ENCODE measurements at places on chromosomes 11 and 22. TPM values are rescaled to one million over a fixed set of nuclear protein-coding genes. Genes with fewer than 3 reads are reported as not detected.

GRCh38 chr11:95911369-95911759 is 12.5 kb downstream of the MTMR2 start:
- DNase-seq, result no peak

DNA sequence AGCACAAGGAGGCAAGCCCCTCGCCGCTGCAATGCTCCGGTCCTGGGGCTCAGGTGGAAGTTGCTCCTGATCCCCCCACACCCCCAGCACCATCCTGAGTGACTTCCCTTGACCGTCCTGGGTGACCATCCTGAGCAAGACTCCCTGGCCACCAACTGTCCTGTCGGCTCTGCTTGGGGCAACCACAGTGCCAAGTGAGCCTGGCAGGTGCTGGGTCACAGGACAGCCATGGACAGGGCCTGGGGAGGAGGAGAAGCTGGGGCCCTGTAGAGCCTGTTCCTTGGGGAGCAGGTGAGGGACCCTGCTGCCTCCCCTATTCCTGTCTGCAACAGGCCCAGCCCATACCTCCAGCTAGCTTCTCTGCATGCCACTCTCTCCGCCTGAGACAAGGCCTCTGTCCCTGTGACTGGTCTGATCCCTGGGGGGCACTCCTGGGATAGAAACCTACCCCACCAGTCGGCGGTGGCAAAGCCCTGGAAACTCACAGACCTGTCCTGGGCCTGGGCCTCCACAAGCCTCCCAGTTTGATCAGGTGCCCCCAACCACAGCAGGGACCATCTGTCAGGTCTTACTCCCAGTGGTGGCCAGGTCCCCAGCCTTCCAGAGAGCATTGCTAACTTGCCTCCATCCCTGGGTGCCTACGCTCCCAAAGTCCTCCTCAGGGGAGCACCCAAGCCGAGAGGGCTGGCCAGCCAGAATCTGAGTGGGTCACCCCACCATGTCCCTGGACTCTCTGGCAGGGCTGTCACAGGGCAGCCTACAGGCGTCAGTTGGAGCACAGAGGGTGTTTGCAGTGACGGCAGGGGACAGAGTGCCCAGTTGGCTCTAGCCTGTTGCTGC is 68.7 kb upstream of the WNT7B start:
- peak; percentile 21 for DNase-seq

- no peak for DNase-seq
These were observed 47.4 kb downstream of the SNX19 start for GRCh38 chr11:130868721-130869390.

- no peak for DNase-seq
These were observed 16.8 kb downstream of the CUL5 start for GRCh38 chr11:108025387-108026080.

- peak; percentile 96 for DNase-seq
These were observed 20.6 kb downstream of the PARVA start for GRCh38 chr11:12397931-12398334.

GRCh38 chr11:62120001-62120400 is 3.8 kb upstream of the INCENP start:
- no peak for DNase-seq

GRCh38 chr11:48111891-48112290 is 104.7 kb upstream of the OR4B1 start:
- no peak for DNase-seq

- no peak for DNase-seq
These were observed 148.6 kb upstream of the MTNR1B start for GRCh38 chr11:92820860-92821259.

GRCh38 chr22:28438183-28438768 is 241.4 kb downstream of the TTC28 start:
- DNase-seq, result no peak

GRCh38 chr11:17992916-17993315 is 19.9 kb downstream of the SERGEF start:
- no peak for DNase-seq

DNA sequence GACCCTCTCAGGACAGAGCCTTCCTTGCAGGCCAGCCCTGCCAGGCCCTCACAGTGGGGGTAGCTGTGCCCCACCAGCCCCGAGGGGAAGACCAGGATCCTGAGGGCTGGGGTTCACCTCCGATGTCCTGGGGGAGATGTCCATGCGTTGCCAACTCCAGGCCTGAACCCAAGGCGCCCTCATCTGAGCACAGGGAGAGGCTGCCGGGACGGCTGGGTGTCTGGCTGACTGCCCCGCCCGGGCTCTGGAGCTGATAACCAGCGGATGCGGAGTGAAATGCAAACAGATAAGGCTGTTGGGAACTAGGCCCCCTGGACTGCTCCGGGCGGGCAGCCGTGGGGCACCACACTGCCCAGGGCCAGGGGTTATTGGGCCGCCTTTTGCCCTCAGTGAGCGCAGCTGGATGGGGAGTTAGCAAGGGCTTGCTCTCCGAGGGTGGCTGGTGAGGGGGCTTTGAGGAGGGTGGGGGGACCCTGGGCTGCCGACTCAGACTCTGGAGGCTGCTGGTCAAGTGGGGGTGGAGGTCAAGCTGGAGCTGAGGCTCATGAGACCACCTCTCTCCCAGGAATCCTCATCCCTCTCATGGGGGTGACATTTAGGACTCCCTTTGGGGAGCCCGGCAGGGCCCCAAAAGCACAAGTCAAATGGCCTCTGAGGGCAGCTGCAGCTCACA is 5.6 kb upstream of the MUC6 start:
- DNase-seq, result no peak

- no peak for DNase-seq
These were observed 37.6 kb downstream of the GAB4 start for GRCh38 chr22:16970446-16970845.

- DNase-seq, result peak; percentile 99
These were observed 276.2 kb downstream of the METTL15 start for GRCh38 chr11:28384418-28384817.

DNA sequence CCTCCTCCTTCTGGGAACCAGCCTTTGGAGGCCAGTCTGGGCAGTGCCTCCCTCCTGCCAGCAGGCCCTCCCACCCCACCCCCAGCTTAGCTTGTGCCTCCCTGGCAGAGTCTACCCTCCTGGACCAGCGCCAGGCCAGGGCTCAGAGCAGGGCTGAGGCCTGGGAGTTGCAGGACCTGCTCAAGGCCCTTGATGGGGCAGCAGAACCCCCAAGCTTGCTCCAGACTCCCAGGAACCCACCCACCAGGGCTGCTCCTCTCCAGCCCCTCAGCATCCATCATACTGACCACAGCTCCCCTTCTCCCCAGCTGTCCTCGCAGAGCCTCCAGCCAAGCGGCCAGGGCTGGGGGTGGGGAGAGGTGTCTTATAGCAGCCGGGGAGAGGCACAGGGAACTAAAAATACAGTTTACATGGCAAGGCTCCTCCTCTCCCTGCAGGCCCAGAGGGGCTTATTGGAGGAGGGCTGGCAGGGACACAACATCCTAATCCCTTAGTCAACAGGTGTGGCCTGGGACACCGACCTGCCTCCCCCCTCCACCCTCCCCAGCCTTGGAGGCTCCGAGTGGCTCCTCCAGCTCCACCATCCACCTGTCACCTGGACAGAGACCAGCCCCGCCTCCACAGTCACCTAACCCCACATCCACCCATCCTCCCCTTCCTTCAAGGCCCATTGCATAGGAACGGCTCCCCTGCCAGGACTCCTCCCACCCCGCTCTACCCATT is 5.2 kb upstream of the MB start:
- DNase-seq, result peak; percentile 40

GRCh38 chr11:42778193-42778592 is 533.6 kb upstream of the API5 start:
- no peak for DNase-seq

GRCh38 chr11:62127941-62128770 is 4.3 kb downstream of the INCENP start:
- no peak for DNase-seq

DNA sequence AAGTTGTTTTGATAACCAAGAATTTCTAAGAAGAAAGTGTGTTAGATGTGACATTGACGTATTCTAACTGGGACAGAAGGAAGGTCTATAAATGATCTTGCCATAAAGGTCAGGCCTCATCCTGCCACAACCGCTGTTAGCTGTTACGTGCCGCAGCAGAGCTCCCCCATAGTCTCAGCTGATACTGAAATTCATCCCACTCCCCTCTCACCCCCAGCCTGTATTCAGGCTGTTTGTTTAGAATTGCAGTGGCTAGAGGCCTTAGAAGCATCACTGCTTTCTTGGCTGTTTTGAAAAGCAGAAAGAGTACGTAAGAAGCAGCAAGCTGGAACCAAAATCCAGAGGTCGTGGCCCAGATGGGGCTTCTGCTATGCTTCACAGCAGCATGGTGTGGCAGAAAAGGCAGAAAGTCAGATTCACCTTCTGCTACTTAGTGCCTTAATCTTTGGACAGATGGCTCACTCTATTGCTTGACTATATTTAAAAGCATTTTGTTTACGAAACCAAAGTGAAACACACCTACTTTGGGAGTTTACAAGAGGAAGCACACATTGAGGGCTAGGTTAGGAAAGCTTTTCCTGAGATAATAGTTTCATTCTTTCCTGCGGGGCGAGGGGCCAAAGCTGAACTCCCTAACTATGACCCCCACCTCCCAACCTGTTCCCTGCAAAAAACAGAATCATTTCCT is 950 bp upstream of the LAYN start:
- DNase-seq, result peak; percentile 37

- DNase-seq, result no peak
These were observed 18.7 kb downstream of the POU2AF1 start for GRCh38 chr11:111360150-111361043.

GRCh38 chr11:96090711-96091110 is 166.8 kb upstream of the MTMR2 start:
- DNase-seq, result peak; percentile 83

DNA sequence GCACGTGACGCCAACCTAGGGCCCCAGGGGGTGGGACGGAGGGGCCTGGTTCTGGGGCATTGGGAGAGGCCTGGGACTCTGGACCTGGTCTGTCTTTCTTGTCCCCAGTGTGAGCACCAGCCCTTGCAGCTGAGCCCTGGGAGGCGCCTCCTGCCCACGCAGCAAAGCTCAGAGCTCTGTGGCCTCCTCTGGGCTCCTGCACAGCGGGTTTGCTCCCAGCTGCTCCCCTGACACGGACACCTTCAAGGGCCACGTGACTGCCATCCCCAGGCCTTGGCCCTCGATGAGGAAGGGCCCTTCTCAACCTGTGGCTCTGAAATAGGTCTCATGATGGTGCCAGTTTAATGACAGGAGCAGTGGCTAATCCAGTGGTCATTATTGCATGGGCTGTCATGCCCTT is 31.5 kb upstream of the CCDC188 start:
- DNase-seq, result no peak

GRCh38 chr11:60310407-60310998 is 16.6 kb upstream of the MS4A6E start:
- DNase-seq, result no peak

DNA sequence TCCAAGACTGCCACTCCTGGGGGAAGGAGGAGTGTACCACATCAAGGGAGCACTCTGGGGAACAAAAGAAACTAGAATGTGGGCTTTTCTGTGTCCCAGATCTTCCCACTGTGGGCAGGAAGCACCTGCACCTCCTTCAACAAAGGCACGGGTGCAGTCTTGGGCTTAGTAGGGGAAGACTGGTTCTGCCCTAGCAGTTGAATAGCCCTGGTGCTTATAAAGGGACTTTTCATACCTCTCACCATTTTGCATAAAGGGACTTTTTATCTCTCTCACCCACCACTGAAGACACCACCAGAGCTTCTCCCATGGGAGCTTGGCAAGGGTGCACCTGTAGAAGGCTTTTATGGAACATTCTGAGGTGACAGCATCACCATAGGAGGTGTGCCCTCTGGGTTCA is 65.8 kb upstream of the MS4A8 start:
- no peak for DNase-seq

DNA sequence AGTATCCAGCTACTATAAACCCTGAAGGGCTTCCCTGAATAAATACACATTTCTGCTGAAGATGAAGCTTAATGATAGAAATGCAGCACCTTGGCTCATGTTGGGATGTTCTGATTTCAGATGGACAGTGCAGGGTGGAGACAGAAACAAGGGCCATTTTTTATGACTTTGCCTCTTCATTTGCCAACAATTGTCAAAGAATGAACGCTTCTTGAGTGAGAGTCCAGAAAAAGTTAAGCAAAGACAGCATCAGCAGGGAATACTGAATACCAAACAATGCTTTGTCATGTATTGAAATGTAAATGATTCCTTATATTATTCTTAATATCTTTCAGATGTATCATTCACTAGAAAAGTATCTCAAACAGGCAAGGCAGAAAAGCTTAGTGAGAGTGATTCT is 84.9 kb downstream of the TRPC6 start:
- no peak for DNase-seq

GRCh38 chr11:78417888-78418583 is 416 bp upstream of the GAB2 start:
- DNase-seq, result peak; percentile 66

- peak; percentile 96 for DNase-seq
These were observed 36.1 kb upstream of the AMOTL1 start for GRCh38 chr11:94731880-94732601.

DNA sequence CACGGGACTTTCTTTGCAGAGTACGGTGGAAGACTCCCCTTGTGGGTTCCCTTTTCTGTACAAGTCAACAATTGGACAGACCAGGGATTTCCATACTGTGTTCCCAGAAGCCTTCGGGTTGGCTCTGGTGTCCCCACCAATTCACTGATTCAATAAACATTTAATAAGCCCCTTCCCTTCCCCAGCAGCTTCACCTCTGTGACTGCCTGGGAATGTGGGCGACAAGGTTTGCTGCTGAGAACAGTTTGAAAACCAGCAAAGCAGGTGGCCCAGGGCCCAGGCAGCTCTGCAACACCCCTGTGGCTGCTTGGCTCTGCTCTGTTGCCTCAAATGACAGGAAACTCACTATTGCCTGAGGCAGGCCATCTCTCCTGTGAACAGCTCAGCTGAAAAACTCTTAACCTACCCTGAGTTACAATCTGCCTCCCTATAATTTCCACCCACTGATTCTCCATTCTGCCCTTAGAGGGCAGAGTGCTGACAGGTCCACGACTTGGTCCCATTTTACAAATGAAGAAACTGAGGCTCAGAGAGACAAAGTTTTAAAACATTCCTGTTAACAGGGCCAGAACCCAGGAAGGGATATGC is 10.4 kb downstream of the ADORA2A start:
- peak; percentile 86 for DNase-seq

DNA sequence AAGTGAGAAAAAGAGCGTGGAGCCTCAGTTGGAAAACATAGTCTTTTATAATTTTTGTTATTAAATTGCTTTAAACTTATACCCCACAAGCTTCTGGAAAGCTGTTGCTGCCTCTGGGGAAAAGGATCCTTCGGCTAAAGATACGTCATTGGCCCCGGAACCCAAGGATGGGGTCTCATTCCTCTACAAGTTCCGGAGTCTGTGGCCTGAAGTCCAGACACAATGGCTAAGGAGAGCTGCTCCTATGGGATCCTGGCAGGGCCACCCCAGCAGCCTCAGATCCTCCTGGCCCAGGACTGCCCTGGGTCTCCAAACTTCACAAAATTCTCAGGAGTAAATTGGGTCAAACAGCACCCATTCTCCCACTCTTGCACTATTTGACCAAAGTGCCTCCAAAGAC is 5.9 kb downstream of the WT1 start:
- no peak for DNase-seq

The OR4D6 gene
- not detected for total RNA-seq

The SLC5A1 gene
- total RNA-seq, result not detected

The GGT5 gene
- not detected for total RNA-seq

The CRACR2B gene
- 9.6 TPM for total RNA-seq

The CD3E gene
- total RNA-seq, result not detected

The KRTAP5-8 gene
- total RNA-seq, result not detected

The RTN4R gene
- 2.4 TPM for total RNA-seq

The OR4D5 gene
- not detected for total RNA-seq

The MS4A12 gene
- 0.27 TPM for total RNA-seq

The LDHAL6A gene
- total RNA-seq, result not detected

The USH1C gene
- total RNA-seq, result not detected

The VWCE gene
- not detected for total RNA-seq

The SLC25A18 gene
- total RNA-seq, result 0.81 TPM

The CBX6 gene
- total RNA-seq, result 12.2 TPM

Data from M059J (cell line).